C1 segment of cervical spinal cord (tissue), 14 donors: ENCODE measurements at places on chromosomes 7 and 10.

DNA sequence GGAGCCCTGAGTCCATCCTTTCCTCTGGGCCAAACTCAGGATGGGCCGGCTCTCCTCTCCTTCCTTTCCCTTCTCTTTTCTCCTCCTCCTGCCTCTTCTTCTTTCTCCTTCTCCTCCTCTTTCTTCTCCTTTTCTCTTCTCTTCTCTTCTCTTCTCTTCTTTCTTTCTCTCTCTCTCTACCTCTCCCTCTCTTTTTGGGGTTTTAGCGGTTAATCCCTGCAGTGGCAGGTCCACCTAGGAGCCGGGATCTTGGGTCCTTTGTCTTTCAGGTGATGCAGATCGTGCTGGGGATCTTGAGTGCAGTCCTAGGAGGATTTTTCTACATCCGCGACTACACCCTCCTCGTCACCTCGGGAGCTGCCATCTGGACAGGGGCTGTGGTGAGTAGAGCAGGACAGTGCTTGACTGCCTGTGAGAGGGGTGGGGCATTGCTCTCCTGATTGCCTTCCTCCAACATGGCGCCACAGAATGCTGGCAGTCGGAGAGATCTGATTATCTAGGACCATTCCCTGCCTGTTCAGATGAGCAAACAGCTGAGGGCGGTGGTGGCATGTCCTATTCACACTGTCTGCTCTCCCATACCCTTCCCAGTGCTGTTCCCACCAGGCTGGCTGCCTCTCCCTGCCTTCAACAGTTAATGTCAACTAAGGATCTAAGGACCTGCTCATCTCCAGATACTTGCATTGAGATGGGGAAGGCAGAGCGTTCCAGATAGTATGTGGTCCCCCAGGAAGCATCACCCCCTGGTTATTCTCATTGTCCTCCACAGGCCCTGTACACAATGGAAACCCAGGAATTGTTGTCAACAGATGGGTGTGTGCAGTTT lies 1.6 kb downstream of the TMEM176A start:
- DNase-seq: no peak

GRCh38 chr10:91054325-91054724 lies 133.4 kb upstream of the ANKRD1 start:
- no peak for DNase-seq

GRCh38 chr10:89741126-89741762 lies 39.9 kb downstream of the KIF20B start:
- DNase-seq: no peak

- no peak for DNase-seq
Observed at GRCh38 chr7:139829025-139829774, at the start of gene TBXAS1. TBXAS1 (plus strand) TSS chr7:139829264; CDS start chr7:139829391, 127 bp downstream.

- no peak for DNase-seq
Observed at GRCh38 chr7:149713731-149714068, 59.7 kb downstream of the ZNF467 start.

DNA sequence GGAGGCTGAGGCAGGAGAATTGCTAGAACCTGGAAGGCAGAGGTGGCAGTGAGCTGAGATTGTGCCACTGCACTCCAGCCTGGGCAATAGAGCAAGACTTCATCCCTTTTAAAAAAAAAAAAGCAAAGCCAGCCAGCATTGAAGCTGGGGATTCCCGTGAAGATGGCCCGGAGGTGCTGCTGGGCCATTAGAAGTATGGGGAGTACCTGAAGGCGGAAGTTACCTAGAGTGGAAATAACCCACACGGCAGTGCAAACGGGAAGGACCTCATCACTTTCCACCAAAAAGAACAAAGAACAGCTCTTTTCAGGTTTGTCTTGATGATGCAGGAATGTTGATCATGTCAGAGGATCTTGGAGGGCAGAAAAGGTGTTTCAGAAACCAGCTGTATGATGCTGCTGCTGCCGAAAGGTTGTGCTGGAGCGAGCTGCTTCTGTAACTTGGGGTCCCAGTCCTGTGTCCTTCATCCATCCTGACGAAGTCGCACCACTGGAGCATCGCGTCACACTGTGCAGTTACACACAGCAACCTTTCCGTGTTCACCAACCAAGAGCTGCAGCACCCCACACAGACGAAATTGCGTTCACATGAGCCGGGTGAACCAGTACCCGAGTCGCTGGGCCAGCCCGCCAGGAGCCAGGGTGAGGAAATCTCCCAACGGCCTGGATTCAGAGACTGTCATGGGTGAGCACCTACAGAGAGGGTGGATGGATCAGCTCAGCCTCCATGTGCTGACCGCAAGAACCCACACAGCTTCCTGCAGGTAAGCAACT lies 8.2 kb downstream of the ZFAND2A start:
- DNase-seq: no peak

DNA sequence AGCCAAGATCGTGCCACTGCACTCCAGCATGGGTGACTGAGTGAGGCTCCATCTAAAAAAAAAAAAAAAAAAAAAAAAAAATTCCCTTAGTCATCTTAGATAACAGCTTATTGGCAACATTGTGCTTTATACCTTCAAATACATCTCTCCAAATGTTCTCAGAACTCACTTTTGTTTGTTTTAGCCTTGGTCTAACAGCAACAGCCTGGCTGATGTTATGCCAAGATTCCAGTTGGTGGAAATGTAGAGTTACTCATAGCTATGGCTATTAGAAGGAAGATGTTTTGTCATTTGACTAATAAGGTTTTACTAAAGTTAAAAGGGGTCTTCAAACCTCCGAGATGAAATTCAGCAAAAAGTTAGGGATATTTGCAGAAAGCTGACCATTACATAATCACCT lies 481.4 kb downstream of the NEBL start:
- no peak for DNase-seq
